Stimulated activated naive CD4-positive, alpha-beta T cell treated with Interleukin-2 at 50 U/mL for 16 hours (primary cell): ENCODE measurements at places on chromosomes 1 and 21.

GRCh38 chr1:3727042-3727824, 25.0 kb upstream of the CCDC27 start:
- no peak for DNase-seq

DNA sequence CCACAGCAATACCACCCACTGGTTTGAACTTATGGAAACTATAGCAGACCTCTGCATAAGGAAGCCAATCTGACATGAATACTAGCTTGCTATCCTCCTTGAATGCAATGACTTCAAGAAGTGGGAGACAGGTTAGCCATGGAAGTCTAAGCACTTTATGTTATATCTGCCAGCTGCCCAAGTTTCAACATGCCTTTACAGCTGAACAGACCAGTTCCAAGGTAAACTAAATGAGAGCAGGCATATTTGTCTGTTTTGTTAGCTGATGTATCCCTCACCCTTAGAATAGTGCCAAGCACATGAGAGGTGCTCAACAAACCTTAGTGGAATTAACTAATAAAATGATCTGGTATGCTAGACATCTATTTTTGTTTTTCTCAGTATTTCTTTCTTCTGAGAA, 65.1 kb downstream of the ALG14 start:
- no peak for DNase-seq

DNA sequence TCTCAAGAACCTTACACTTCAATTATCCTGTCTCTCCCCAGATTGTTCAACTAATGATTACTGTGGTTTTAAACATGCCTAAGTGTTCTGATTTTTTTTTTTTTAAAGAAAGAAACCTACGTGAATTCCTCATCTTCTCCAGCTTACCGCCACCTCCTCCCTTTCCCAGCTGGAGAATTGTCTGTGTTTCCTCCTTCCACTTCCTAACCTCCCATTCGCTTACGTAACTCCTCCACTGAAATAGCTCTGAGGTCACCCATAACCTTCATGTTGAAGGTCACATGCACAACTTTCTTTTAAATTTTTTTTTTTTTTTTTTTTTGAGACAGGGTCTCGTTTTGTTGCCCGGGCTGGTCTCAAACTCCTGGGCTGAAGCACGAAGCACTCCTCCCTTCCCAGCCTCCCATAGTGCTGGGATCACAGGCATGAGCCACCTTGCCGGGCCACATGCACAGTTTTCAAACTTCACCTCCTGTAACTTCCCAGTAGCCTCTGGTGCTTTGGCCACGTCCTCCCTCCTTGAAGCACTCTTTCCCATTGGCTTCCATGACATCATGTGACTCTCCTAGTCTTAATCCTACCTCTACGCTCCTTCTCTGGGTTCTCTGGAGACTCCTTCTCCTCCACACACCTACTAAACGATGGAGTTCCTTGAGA, 9.8 kb upstream of the CAPZB start:
- no peak for DNase-seq

DNA sequence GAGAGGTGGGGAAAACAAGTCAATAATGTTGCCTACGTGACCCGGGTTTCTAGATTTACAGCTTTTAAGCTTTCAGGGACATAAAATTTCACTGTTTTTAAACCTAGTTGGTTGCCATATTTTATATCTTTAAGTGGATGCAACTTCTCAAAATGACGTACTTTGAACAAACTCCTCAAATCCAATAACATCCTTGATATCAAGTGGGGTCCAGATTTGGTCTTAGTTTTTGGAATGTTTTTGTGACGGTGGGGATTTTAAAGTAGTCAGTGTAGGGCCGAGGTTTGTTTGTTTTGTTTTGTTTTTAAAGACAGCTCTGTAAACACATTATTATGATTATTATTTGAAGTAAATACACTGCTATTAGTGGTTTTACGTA, 453 bp downstream of the CDKN2C start:
- DNase-seq: no peak

DNA sequence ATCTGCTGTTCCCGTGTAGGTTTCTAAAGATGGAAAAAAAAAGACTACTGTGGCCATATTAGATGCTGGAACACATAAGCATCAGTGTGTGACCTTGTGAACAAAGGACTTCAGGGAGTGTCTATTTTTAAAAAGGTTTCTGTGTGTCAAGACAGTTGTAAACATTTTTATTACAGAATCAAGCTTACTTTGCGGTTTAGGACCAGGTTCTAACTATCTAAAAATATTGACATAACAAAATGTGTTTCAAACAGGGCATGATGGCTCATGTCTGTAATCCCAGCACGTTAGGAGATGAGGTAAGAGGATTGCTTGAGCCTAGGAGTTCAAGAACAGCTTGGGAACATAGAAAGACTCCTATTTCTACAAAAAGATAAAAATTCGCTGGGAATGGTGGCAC, 7.1 kb upstream of the DDI2 start:
- DNase-seq: no peak

GRCh38 chr1:113981962-113982931, 3.0 kb downstream of the OLFML3 start:
- DNase-seq: no peak

DNA sequence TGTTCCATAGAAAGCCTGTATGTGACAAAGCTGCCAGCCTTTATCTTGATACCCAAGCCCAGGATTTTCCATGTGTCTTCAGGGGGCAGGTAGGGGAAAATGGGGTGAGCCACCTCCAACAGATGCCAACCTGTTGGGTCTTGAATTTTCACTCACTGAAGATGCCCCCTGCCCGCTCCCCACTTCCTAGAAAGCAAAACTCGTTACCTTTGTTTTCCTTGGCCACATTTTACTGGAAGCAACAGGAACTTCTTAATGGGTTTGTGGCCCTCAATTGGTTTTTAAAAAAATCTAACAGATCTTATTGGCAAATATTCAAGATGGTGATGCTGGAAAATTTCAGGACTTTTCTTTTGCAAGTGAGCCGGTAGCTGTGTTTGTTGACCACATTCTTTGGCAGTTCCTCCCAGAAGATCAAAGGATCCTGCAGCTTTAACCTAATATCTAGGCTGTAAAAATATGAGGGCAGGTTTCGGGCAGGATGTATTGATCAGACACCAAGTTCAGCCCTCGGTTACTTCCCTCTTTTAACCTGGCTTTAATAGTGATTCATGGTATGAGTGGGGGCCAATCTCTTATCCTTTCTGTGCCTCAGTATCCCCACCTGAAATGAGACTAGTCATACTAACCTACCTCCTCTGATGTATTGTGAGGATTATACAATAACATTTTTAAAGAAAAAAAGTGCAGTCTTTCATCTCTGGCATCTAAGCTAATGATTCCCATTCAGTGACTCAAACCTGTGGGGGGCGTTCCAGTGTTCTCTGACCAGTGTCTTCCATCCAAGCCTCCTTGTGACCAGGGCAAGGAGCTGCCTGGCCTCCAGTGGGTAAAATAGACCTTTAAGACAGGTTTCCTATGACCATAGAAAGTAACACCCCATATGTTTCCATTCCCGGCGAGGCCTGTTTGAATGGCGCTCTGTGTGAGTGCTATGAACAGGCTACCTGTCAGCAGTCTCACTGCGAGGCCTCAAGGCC, 21.3 kb upstream of the GNPAT start:
- no peak for DNase-seq

DNA sequence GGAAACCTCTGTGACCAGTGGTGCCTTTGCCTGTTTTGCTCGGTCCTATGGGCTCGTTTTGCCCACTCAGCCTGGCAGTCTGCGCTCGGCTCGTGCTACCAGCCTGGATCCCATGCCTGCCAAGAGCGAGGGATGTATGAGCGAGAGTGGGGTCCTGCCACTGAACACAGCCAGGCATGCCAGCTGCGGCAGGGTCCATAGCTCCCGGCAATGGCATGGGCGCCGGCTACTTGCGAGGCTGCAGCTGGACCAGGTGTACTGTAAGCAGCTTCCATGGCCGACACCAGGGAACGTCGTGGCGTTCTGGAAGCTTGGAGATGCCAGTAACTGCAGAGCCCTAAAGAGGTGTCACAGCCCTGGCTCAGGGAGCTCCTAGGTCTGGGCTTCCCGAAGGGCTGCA, 22.4 kb upstream of the TGFB2 start:
- no peak for DNase-seq
